ENCODE measurements at places on chromosomes 16 and 17.

DNA sequence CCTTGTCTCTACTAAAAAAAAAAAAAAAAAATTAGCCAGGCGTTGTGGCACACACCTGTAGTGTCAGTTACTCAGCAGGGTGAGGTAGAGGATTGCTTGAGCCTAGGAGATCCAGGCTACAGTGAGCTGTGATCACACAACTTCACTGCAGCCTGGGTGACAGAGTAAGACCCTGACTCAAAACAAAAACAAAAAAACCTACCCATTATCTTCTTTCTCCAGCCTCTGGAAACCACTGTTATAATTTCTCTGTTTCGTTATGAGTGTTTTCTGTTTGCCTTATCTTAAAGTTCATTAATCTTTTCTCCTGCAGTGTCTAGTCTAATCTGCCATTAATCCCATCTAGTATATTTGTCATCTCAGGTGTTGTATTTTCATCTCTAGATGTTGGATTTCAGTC lies 18.6 kb upstream of the CLTC start:
- DNase-seq = no peak

GRCh38 chr16:31480851-31481536 lies 1.9 kb upstream of the SLC5A2 start:
- DNase-seq = no peak

GRCh38 chr17:69719474-69720048 lies 305.1 kb downstream of the MAP2K6 start:
- no peak for DNase-seq

GRCh38 chr16:77657016-77657415 lies 65.3 kb upstream of the NUDT7 start:
- no peak for DNase-seq

GRCh38 chr16:67539691-67540635 lies 11.3 kb downstream of the RIPOR1 start:
- DNase-seq = no peak
